NCI-H187 treated with DMSO at 0.1 percent for 48 hours (cell line): ENCODE measurements at places on chromosomes 4 and X.

- no peak for DNase-seq
These were observed 4.5 kb downstream of the HAUS7 start for GRCh38 chrX:153465691-153466380.

- no peak for DNase-seq
These were observed 26.1 kb upstream of the IGFBP7 start for GRCh38 chr4:57136281-57136680.

DNA sequence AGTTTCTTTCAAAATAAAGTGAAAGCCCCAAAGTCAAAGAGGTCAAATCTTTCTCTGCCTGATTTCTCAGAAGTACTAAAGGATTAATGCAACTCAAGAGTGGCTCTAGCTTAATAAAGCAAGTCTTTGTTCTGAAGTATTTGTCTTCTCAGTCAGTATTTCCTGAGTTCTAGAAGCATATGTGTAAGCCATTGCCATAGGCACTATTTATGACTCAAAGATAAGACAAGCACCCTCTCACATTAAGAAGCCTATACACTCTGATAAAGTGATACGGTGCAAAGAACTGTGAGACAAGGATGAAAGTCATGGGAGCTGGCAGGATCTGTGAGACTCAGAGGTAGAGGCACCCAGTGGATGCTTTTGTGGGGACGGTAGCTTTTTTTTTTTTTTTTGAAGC, 60.9 kb downstream of the AASDH start:
- no peak for DNase-seq

- no peak for DNase-seq
These were observed 11.0 kb downstream of the TKTL2 start for GRCh38 chr4:163462556-163462955.

DNA sequence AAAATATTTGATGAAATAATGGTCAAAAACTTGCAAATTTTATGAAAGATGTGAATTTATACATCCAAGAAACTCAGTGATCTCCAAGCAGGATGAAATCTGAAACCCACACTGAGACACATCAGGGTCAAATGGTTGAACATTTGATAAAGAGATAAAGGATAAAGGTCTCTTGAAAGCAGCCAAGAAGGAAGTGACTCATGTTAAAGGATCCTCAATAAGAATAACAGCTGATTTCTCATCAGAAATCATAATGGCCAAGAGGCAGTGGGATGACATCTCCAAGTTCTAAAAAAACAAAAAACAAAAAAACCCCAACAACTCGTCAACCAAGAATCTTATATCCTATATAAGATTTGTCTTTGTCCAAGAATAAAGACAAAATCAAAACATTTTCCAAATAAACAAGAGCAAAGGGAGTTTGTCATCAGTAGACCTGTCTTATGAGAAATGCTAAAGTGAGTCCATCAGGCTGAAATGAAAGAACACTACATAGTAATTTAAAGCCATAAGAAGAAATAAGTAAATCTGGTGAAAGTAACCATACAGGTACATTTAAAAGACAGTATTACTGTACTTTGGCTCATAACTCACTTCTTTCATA, 121.7 kb downstream of the PDS5A start:
- no peak for DNase-seq

GRCh38 chr4:70858454-70858853, 18.8 kb upstream of the GRSF1 start:
- DNase-seq: no peak
